ENCODE measurements at places on chromosomes 1 and 21. TPM values are rescaled to one million over a fixed set of nuclear protein-coding genes. Genes with fewer than 3 reads are reported as not detected.

The SLC22A15 gene
- total RNA-seq = 0.27 TPM

The CHI3L2 gene
- total RNA-seq = 5.7 TPM

The LORICRIN gene
- not detected for total RNA-seq

The SMIM1 gene
- 2.8 TPM for total RNA-seq

The SLC30A10 gene
- total RNA-seq = not detected

The ATAD3C gene
- 0.49 TPM for total RNA-seq

The KRTAP12-2 gene
- total RNA-seq = not detected

The LCE1B gene
- not detected for total RNA-seq

The USP25 gene
- 73.6 TPM for total RNA-seq

The IQCC gene
- total RNA-seq = 1.7 TPM

The AMPD2 gene
- total RNA-seq = 76.0 TPM

The TBX19 gene
- total RNA-seq = 3.1 TPM

The TRMT13 gene
- 55.5 TPM for total RNA-seq

The PTGER3 gene
- total RNA-seq = 0.26 TPM

DNA sequence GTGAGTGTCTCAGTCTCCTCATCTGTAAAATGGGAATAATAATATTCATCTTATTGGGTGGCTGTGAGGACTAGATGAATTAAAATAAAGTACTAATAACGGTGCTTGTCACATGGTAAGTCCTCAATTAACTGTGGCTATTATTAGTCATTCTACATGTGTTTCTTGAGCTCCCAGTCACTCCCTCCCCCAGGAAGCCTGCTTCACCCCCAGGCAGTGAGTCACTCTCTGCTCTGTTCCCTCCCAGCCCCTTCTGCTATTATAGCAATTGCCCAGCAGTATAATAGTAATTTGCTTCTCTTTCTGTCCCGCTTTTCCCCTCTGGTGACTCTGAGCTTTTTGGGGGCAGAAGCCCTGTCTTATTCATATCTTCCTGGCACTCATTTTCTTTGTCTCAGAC is 102.0 kb downstream of the BEND5 start:
- no peak for DNase-seq

GRCh38 chr1:44568128-44568900 is 106.0 kb downstream of the TMEM53 start:
- DNase-seq = no peak

- DNase-seq = no peak
These were observed 43.1 kb downstream of the PDE9A start for GRCh38 chr21:42696501-42697040.

- DNase-seq = no peak
These were observed 58.2 kb downstream of the ARHGEF10L start for GRCh38 chr1:17597651-17598050.

- DNase-seq = no peak
These were observed 167.4 kb downstream of the TNFSF18 start for GRCh38 chr1:172883387-172883791.

DNA sequence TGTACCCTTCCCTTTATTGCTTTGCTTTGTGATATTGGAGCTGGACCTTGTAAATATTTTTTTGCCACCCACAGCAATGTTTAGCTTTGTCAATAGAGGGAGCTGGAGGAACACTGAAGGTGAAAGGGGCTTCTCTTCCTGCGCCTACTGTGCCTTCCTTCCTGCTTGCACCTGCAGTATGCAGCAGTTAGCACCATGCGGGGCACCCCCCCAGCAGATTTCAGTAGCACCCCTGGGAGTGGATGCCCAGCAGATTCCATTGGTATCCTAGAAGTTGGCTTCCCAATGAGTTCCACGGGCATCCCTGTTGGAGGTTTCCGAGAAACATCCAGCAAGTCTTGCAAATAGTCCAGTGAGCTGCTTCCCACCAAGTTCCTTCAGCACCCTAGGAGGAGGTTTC is 25.6 kb downstream of the S100A10 start:
- peak; percentile 56 for DNase-seq

DNA sequence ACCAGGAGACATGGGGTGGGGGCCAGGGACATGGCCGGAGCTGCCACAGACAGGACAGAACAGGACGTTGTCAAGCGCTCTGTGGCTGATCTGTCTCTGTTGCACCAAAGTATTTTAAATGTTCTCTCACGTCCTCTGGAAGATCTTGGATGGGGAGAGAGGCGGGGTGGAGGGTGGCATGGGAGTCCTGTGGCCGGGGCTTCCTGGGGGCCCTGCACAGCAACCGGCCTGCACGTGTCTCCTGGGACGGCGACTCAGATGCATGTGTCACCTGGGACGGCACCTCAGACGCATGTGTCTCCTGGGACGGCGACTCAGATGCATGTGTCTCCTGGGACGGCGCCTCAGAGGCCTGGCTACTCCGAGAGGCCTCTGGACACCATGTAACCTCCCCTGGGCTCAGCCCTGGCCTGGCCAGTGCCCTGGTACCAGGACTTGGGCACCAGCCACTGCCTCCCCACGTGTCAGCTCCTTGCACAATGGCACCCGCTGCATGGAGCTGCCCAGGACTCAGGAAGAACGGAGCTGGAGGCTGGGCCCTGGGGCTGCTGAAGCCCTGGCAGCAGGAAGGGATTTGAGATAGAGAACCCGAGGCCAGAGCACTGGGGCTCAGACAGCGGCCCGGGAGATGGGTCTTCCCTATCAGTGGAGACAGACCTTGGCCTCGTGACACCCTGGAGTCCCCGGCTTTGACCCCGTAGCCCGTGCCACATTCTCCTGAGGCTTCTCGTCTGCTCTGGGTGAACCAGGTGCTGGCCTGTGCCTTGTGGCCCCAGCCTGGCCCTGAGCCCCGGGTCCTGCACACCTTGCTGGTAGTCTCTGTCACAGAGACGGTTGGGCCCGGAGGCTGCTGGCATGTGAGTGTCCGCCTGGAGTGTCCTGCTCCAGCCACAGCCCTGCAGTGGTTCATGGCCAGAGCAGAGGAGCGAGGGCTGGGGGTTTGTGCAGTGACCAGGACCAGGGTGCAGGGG is 14.7 kb upstream of the SLC19A1 start:
- DNase-seq = no peak

DNA sequence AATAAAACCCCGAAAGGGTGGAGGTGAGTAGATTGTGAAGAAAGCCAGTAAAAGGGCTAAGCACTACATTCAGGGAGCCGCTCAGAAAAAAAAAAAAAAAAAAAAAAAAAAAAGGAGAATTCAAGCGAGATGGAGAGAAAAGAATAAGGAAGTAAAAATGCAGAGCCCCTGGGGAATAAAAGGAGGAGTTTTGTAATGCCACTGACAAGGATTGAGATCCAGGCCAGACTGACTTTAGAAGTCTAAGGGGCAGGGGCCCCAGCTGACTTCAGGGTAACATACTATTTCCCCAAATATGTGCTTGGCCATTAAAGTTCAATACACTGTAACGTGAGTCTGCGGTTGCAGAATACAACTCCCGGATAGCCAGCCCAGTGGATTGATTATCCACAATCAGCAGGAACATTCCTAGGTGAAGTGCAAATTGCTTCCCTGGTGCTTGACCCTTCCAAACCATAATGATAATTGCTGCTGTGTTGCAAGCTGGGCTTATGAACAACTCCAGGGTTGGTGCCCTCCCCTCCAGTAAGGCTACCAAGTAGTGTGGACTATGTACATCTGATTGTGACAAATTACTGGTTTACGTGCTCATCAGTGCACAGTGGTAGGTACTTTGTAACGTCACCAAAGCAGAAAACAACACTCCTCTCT is 30.7 kb upstream of the RRP15 start:
- DNase-seq = no peak

DNA sequence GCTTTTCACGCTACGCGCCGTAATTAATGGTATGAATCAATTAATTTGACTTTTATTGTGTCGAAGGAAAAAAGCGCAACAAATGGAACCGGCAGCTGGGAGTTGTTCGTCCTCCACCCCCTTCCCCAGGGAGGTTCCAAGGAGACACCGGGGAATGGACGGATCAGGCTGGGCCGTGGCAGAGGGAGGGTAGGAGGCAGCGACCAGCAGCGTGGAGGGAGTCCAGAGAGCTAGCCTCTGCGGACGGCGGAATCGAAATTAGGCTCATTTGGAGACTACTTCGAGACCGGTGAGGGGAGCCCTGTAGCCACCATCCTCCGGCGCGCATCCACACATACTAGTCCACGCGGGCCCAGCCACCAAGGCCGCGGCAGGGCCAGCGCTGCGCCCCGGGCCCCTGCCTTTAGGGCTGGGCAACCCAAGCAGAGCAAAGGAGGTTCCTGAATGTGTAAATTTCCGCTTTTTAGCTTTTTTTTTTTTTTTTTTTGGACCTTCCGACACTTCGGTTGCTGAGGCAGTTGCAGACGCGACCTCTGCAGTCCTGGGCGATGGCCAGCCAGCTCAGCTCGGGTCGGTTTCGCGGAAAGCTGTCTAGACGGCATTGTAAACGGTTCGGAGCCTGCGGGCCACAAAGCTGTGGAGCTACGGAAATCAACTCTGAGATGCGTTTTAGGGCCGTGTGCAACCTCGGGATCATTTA is 2.2 kb upstream of the FOXD3 start:
- no peak for DNase-seq

DNA sequence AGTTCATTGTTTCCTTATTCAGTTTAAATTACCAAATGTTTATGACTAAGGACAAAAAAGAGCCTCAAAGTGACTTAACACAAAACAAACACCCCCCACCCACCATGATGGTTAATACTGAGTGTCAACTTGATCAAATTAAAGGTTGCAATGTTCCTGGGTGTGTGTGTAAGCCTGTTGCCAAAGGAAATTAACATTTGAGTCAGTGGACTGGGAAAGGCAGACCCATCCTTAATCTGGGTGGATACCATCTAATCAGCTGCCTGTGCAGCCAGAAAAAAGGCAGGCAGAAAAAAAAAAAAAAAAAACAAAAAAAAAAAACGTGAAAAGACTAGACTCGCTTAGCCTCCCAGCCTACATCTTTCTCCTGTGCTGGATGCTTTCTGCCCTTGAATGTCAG is 543.4 kb downstream of the NEGR1 start:
- DNase-seq = no peak

DNA sequence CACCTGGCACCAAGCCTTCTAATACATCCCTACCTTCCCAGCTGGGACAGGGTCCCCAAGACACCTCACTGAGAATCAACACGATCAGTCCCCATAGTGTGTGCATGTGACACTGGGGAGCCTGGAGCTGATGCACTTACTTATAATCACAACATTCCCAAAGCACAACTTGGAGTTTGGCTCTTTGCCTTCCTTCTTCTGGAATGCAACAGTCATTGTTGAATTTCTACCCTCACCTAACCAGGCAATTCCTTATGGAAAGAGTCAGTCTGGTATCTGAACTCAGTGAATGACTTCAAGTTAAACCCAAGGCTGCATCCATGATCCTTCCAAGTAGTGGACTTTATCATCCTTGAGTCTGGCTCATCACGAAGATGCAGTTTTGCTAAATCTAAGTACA is 86.1 kb downstream of the DSCAM start:
- DNase-seq = no peak

DNA sequence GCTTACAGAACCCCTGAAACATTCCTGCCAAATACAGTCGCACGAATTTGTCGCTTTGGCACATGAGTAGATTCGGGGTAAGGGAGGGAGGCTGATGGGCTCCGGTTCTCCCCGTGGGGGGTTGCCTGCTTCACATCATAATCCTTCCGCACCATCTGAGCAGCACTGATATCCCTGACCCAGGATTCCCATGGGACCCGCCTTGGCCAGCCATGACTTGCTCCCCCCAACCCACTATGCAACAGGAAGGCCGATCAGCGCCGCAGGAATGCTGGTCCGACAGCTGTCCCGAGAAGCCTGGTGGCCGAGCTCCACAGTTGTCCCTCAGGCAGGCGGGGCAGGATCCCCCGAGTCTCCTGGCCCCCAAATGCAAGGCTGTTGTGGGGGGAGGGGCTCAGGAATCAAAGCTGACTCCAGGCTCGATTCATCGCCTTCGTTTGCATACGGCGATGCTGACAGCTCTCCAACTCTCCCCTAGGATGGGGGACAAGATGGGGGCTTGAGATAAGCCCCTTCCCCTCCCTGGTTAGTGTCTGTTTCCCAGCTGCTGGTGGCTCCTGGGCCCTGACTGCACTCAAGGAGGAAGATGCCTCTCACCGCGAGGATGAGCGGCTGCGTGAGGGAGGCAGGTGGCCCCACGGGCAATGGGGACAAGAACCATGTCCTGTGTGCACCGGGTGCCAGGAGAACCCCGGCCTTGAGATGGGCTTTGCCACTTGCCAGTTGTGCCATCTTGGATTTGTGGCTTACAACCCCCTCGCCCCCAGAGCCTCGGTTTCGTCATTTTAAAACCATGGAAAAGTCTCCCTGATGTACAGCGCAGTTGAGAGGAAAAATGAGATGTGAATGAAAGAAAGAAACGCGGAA is 9.3 kb downstream of the DRAXIN start:
- DNase-seq = no peak

- DNase-seq = no peak
These were observed 406.6 kb upstream of the CAMK1G start for GRCh38 chr1:209176866-209177430.

GRCh38 chr21:19844334-19844733 is 1153.9 kb upstream of the NCAM2 start:
- no peak for DNase-seq

DNA sequence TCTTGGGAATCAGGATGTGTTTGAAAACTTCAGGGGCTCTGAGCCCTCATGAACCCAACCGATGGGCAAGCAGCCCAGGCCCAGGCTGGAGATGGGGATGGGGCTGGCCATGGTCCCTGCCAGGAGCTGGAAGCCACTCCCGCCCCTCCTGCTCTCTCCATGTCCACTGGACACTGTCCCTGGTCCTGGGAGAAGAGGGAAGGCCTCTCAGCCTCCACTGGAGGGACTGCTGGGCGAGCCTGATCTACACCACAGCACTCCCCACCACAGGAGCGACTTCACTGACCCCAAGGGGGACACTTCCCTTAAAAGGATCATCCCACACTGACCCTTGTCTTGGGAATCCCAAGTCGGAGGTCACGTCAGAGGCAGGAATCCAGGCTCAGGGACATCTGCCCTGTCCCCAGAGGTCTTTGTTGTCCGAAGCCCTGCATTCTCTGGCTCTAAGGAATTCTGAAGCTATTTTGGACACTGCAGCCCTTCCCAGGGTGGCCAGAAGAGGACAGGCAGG is 16.9 kb upstream of the COL18A1 start:
- no peak for DNase-seq

GRCh38 chr21:43957611-43958362 is 54.3 kb upstream of the TRAPPC10 start:
- no peak for DNase-seq
